DMS 273 treated with DMSO at 0.1 percent for 48 hours (cell line): ENCODE measurements at places on chromosomes 6 and 20.

DNA sequence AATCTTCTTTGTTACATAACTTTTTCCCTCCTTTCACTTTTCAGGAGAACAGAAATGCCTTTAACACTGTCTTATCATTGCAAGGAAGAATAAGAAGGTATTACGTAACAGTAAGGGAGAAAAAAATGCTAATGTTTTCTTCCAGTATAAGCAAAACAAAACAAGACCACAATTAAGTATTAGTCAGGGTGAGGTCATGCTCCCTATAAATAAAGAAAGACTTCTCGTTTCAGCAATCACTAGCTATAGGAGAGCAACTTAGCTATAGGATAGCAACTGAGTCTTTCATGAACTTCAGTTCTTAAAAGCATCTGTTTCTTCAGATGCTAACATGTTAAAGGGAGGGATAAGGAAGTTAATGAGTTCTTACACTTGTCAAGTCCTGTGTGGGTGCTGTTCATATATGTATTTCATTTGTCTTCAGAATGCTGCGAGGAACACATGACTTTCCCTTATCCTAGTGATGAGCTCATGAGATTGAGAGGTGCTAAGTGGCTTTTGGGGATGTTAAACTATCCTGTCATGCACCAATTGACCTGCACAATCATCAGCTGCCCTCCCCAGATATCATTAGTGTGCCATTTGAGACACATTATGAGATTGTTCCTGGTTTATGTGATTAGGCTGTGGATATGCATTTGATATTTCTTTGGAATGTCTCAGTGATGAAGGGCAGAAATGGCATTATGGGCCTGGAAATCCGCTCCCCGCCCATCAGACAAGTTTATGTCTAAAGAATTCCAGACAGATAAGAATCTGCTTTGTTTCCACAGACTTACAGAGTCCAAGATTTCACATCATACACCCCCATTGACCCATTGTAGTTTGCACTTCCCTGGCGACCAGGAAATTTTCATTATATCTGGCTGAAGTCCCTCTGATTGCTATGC is 37.5 kb downstream of the LAMA4 start:
- no peak for DNase-seq

GRCh38 chr6:125662296-125662695 is 87.1 kb upstream of the HEY2 start:
- DNase-seq, result no peak

- no peak for DNase-seq
Observed at GRCh38 chr20:33343521-33343920, 57.8 kb downstream of the CDK5RAP1 start.

DNA sequence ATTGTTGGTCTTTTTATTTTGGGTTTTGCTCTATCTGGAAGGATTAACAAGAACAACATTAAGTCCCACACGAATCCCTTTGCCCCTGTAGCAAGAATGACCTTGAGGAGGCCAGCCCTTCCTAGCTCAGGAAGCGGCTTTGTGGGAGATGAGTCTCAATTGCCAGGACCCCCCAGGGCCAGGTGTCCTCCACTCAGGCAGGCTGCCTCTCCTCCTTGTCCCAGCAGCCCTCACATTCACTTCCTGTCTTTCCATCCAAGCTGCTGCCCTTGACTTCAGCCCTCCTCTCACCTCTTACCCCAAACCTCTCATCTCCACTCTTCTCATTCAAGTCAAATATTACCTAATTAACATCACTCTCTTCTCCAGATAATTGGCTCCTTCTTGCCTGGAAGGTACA is 22.6 kb upstream of the SYNDIG1 start:
- no peak for DNase-seq

DNA sequence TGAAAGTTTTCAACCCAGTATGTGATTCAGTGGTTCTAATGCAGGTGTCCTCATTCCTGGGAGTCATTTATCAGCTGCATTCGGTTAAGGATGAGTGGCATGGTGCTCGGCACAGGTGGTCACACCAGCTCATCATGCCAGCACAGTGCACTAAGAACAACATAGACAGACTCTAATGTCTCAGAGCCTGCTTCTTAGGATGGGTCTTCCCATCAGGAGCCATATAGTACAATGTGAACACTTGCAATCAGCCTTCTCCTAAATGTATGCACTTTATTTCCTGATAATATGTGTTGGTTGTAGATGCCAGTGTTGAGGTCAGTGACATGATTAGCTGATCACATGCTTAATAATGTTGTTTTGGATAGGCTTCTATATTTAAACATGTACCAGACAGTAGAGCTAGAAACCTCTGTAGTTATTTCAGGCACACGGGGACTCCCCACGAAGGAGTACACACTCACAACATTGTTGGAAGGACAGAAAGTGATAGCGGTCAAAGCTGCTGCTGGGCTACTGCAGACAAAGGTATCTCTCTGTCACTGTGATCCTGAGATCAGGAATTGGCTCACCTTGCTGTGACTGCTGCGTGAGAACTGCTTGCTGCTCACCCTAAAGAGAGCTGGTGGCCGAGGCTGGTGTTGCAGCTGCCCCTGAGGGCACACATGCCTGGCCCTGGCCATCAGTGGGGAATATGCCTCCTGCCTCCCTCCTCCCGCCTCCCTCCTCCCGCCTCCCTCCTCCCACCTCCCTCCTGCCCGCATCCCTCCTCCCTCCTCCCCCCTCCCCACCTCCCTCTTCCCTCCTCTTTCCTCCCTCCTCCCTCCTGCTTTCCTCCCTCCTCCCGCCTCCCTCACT is 195.4 kb downstream of the SMOC2 start:
- DNase-seq, result no peak

DNA sequence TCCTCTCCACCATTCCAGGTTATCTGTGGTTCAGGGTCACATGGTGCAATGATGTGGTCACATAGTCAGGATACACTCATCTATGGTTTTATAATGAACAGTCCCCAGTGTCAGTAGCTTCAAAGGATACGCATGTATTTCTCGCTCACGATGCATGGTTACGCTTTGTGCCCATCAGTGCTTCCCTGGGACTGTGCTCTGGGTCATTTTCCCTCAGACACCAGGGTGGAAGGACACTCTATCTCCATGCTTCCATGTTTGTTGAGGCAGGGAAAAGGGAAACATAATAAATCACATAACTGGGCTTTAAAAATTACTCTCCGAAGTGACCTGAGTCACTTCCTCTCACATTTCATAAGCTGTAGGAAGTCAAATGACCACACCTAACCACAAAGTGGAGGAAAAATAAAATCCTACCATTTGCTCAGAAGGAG is 394.8 kb upstream of the NOX3 start:
- no peak for DNase-seq

DNA sequence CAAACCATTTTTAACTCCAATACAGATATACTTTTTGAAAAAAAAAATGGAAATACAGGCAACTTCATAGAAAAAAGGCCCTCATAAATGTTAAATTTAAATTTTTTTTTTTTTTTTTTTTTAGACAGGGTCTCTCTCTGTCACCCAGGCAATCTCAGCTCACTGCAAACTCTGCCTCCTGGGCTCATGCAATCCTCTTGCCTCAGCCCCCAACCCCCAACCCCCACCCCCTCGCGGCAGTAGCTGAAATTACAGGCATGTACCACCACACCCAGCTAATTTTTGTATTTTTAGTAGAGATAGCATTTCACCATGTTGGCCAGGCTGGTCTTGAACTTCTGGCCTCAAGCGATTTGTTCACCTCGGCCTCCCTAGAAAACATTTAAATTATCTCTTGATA is 12.8 kb upstream of the ULBP3 start:
- DNase-seq, result no peak

- DNase-seq, result no peak
Observed at GRCh38 chr6:169575365-169575764, 126.5 kb downstream of the WDR27 start.

GRCh38 chr20:17857639-17858449 is 110.8 kb downstream of the SNX5 start:
- no peak for DNase-seq

DNA sequence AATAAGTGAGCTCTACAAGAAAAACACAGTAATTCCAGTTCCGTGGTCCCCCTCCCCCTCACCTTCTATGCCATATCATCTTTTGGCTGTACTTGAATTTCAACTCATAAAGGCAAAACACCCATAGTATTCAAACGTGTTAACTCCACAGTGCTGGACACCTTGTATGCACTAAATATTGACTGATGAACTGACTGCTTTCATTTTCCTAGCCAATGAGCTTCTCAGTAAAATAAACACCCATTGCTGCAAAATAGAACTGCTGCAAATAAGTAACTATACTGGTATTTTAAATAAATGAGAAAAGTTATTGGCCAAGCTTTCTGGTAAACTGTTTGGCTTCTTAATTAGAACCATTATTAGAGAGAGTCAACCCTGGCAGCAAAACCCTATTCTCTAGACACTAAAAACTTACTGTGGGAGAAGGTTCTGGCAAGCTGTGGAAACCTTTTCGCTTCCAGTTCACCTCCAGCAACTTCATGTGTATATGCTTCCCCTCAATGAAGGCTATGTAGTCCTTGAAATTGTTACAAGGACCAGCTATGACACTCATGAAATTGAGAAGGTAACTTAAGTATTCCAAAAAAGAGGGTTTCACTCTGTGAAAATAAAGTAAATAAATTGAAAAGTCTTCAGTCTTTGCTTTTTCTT is 86.0 kb downstream of the MBOAT1 start:
- DNase-seq, result no peak

DNA sequence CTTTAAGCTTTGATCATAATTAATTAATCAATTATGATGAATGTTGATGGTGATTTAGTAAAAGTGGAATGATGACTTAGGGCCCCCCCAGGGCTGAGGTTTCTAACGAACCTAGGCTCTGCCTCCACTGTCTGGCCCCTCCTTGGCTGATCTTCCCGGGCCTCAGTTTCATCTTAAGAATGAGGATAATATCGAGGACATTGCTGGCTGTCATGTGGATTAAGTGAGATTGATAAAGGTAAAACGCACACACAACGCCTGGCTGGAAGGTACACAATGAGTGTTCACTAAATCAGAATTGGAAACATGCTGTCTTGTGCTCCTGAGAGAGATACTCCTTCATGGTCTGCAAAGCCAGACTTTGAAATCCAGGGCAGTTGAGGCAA is 5.3 kb upstream of the SULF2 start:
- DNase-seq, result no peak

DNA sequence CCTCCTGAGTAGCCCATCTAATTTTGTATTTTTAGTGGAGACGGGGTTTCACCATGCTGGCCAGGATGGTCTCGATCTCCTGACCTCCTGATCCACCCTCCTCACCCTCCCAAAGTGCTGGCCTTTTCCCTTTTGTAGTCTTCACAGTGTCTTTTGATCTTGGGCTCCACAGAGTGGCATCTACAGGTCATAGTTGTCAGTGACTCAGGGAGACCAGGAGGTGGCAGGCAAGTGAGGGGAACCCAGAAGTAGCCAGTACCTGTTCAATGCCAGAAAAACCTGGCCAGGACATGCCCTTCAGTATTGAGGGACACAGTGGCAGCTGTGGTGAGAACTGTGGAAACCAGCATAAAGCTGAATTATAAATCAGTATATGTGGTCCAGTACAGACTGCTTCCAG is 19.6 kb downstream of the RPP21 start:
- no peak for DNase-seq

- no peak for DNase-seq
Observed at GRCh38 chr6:146543940-146544615, 445 bp downstream of the RAB32 start.

DNA sequence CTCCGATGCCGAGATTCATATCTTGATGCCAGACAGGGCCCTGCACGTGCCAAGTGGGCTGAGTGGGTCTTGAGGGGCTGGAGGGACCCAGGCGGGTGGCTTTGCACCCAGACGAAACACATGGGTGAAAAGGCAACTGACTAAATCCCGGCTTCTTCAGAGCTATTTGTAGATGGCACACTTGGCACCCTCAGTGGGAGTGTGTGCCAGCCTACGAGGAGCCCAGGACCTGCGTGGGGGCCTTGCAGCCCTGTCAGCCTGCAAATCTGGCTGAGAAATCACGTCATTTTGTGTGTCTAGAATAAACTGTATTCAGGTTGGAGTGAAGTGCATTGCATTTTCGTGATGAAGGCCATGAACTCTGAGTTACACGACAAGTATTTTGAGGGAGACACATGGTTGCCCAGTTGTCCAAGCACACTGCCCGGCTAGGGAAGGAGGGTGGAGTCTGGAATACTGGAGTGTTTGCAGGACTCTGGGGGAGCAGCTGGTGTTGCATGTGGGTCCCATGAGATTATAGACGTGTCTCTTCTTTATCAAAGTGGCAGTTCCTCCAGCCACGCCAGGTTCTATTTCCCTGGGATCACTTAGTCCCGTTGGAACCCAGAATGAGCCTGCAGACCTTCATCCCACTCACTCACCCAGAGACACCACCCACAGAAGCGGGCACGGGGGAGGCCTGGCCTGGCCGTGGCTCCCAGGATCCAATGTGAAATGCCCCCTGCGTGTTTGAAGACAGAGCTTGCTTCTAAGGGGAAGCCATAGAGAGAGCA is 60.2 kb downstream of the DLL1 start:
- DNase-seq, result no peak

GRCh38 chr6:116108836-116109235 is 8.2 kb downstream of the NT5DC1 start:
- DNase-seq, result no peak

DNA sequence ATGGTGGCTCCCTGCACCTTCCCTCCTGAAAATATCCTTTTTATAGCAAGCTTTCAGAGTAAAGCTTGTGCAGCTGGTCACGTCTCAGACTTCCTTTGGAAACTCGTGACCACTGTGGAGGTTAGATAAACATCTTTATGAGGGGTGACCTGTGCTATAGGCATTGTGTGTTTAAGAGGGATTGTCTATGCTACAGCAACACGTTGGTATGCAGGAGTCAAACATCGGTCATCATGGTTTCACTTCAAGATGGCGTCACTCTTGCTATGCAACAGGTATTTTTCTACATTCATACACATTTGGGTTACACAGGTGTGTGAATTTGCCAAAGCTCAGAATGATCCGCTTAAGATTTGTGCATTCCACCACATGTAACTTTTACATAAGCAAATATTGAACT is 14.6 kb upstream of the BLCAP start:
- no peak for DNase-seq

DNA sequence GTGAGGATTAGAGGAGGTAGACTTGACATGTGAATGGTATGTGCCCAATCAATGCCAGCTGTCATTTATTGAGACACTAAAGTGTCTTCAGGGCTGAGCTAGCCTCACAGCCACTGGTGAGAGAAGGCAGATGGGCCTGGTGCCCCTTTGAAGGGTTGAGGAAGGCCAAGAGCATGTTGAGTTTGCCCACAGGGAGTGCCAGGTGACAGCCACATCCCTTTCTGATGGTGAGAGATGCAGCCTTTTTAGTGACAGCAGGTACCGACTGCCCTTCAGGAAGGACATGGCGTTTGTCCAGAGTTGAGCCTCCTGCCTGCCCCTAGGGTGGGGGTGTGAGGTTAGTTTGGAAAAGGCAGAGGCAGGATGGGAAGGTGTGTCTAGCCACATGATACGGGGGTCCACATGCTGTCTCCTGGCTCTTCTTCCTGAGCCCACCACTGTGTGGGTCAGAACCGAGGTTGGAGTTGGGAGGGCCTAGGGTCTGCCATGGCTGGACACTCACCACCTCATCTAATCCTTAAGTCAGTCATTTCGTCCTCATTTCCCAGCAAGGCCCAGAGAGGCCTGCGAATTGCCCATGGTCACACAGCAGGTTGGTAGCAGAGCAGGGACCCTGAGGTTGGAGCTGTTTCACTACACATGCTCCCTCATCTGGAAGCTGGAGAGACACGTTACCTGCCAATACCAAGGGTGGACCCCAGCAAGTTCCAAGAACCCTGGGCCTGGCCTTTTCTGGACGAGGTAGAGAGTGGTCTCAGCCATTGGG is 32.5 kb downstream of the SPDEF start:
- no peak for DNase-seq
